Mesenchymal stem cell (in vitro differentiated cells and primary cell): ENCODE measurements at places on chromosomes 5 and 9.

GRCh38 chr9:5178126-5178805 is 7.2 kb downstream of the INSL6 start:
- DNase-seq, result no peak

DNA sequence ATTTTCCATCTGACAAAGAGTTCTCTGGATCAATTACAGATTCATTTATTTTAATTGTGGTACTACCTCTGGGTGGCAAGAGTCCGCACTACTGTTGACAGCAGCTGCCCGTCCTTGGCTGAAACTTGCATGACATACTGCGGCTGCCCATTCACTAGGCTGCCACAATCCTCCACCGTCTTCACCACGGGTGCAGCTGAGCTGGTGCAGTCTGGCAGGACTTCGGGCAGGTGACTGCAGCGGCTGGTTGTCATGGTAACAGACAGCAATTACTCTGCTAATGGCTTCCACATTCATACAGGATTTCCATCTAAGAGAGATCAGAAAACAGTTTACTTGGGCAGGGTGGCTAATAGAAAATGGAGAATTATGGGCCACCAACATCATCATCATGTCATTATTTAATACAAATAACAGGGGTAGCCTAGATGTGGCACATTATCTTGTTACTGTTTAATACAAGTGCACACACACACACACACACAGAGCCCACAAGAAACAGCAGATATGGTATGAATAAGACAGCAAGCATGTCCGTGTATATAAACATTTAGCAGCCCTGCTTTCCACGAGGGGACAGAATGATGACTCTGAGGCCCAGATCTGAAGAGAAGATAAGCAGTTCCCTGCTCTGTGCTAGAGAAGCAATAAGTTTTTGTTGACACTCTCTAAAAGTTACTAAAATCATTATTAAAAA is 112.3 kb downstream of the MARCHF3 start:
- DNase-seq, result peak; percentile 62

DNA sequence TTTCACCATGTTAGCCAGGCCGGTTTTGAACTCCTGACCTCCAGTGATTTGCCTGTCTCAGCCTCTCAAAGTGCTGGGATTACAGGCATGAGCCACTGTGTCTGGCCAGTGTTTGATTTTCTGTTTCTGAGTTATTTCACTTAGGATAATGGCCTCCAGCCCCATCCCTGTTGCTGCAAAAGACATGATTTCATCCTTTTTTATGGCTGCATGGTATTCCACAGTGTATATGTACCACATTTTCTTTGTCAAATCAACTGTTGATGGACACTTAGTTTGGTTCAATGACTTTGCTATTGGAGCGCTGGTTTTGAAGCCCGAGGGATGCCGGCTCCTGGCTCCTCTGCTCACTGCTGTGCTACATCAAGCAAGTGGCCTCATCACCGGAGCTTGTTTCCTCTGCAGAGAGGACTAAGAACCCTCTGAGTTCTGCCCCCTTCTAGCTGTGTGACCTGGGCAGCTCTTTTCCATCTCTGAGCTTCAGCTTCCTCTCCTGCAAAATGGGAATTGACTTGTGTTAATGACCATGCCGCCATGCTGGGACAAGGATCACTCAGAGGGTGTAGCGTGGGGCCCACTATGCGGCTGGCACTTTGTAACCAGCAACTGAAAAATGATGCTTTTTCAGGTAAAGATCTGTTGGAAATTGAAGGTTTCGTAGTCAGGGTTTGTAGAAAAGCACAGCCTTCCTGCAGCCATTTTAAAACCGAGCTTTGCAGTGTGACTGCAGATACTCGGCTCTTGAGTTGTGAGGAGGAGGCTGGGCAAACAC is 4.6 kb upstream of the NEURL1B start:
- DNase-seq, result no peak

DNA sequence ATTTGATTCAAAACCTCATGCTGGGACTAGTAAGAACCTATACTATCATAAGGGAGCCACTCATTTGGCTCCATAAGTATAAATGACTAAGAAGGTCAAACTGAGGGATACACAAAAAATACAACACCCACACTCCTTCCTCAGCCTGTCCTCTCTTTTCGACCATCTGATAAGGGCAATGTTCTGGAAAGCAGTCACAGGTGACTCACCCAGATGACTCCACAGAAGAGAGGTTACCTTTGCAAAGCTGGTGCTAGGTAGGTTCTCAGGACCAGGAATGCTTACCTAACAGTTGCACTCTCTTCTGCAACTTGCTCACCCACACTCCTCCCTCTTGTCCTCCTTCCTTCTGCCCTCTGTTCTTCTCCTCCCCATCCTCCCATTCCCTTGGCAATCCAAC is 32.9 kb downstream of the LHFPL2 start:
- no peak for DNase-seq

- no peak for DNase-seq
These were observed 1.1 kb upstream of the GRPEL2 start for GRCh38 chr5:149344151-149344550.

- DNase-seq, result peak; percentile 78
These were observed 168.6 kb downstream of the MACROH2A1 start for GRCh38 chr5:135230251-135230925.

DNA sequence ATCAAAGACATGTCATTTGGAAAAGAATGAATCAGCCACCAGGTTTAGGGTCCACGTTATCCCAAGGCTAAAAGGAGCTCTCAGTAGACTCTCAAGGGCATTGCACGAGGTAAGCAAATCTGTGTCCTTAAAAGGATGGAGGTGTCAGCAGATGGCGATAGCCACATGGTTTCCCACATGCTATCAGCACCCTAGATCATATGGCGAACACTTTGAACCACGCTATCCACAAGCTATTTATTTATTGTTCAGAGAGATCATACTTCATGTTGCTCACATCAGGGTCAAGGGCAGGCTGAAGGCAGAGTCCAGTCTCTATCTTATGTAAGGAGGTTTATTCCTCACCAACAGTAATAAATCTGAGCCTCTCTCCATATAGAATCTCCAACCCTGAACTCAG is 43.7 kb downstream of the CDH6 start:
- no peak for DNase-seq

DNA sequence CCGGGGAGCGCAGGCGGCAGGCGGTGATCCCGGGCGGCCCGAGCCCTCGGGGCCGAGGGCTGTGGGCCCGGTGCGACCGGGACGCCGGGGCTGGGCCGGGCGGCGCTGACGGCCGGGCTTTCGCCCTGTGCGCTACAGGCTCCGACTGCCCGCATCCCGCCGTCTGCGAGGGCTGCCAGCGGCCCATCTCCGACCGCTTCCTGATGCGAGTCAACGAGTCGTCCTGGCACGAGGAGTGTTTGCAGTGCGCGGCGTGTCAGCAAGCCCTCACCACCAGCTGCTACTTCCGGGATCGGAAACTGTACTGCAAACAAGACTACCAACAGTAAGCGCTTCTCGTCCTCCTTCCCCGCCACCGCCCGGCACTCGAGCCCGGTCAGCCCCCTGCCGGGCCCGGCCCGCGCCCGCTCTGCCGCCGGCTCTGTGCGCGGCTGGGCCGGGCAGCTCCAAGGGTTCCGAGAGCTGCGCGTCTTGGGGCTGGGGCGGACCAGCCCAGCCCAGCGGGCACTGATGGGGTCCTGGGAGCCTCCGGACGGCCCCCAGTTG is 1.6 kb downstream of the LMX1B start:
- peak; percentile 28 for DNase-seq

GRCh38 chr9:2177121-2177520 is 162.0 kb downstream of the SMARCA2 start:
- DNase-seq, result no peak

DNA sequence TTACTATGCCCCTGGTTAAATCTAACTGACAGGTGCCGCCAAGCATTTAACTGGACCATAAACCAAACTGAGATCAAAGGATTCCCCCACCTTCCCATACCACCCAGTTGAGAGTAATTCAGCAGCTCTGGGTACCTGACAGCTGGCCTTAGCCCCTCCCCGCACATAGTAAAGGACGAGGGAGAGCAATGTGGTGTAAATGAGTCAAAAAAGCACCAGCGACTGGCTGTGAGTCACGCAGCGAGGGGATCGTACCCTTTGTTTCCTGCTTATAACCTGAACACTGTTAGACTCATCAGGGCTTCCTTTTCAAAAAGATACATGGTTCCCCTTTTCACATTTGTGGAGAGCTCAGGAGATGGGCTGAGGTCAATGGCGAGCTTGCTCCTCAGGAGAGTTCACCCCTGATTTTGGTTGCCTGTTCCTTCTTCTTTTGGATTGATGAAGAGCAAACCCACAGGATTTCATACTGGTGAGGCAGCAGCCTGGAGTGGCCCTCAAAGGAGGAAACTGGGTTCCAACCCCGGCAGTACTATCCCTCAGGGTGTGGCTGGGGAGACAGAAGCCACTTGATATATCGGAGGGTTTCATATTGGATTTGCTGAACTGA is 71.5 kb downstream of the ANKRD33B start:
- peak; percentile 42 for DNase-seq

DNA sequence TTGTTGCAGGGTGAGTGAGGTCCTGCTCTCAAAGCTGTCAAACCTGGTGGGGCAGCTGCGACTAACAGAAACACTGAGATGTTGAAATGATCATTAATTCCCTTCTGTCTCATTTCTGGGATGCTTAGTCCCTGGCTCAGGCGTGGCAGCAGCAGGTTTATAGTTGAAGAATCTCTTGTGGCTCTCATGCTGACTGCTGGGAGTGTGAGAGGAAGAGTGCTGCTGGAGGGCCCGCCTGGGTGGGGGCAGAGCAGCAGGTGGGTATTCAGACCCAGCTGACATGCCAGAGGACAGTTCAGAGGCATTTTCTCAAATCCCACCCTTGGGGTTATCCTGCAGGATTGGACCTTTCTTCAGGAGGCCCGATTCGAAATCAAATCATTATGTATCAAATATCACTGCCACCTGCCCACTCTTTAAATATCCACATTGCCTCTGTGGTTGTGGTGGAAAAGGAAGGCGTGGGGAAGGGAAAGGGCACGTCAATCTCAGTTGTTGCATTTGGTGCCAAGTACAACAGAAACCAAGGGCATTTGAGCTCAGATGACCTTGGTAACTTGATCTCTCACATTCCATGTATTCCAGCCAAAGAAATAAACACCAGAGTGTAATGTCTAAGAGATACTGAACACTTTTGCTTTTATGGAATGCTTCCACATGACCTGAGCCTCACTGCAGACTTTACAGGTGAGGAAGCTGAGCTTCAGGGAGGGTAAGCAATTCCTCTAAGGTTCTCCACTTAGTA is 224.3 kb downstream of the AOPEP start:
- DNase-seq, result no peak

DNA sequence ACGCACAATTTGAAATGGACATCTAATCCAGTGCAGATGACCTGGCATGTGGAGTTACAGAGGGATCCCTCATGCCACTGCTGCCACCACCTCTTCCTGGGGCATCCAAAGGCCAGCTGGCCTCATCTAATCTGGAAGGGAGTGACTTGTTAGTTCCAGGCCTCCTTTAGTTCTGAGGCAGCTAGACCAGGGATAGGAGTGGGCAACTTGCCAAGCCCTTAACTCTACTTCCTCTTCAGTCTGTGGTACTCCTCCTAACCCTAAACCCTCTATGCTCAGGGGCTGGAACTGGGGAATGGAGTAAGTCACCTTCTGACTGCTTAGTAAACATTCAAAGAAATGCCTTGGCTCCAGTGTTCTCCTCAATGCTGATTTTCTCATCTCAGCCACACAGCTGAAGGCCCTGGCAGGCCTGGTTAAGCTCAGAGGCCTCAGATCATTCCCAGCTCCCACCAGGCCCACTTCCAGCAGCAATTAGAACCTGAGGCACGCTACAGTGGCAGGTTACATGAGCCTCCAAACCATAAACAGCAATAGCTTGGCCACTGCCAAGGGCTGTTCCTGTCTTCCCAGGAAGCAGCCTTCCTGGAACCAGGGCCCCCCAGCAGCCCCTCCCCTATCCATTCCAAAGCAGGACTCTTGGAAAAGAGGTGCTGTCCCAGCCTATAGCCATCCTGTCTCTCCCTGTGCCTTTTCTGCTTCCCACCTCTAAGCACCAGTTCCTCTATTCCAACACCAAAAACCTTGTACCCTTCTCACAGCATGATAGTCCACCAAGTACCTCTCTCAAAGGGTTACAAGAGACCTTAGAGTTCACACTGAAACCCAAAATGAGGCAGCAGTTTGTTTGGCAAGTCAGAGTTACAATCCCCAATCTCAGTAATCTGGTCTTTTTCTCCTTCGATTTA is 2.0 kb downstream of the EIF4EBP3 start:
- DNase-seq, result peak; percentile 75

DNA sequence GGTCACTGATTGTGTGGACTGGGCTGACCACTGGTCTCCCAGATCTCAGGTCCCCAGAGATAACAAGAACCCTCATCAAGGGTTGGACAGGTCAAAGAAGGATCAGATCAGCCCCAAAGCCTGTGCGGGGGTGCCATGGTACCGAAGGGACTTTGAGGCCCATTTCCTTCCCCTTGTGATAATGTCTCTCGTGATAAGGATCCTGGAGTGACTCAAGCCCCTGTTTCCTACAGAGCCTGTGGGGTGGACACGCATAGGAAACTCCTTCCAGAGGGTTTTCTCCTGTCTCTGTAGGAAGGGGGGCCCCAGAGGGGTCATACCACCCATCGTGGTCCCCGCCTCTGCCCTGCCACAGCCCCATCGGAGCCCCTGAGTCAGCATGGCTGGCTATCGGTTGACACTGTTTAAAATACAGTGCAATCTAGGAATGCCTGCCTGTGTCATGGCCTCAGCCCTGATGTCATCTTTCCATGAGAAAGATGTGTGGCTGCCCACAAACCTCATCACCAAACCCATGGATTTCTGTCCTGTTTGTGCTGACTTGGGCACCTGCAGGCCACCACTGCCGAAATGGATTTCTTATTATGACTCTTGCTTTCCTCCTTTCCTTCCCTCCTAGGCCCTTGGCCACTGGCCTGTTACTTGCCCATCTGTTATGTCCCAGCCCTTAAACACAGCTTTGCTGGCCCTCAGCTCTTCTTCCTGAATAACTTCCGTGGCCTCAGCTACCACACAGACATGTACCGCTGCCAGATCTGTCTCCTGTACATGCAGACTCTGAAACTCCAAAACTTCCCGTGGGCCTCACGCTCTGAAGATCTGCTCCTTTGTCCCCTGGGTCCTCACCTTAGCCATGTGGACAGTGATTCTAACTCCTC is 2.9 kb upstream of the CSF2 start:
- peak; percentile 66 for DNase-seq

- no peak for DNase-seq
These were observed 494 bp downstream of the PTCH1 start for GRCh38 chr9:95516221-95516733.

DNA sequence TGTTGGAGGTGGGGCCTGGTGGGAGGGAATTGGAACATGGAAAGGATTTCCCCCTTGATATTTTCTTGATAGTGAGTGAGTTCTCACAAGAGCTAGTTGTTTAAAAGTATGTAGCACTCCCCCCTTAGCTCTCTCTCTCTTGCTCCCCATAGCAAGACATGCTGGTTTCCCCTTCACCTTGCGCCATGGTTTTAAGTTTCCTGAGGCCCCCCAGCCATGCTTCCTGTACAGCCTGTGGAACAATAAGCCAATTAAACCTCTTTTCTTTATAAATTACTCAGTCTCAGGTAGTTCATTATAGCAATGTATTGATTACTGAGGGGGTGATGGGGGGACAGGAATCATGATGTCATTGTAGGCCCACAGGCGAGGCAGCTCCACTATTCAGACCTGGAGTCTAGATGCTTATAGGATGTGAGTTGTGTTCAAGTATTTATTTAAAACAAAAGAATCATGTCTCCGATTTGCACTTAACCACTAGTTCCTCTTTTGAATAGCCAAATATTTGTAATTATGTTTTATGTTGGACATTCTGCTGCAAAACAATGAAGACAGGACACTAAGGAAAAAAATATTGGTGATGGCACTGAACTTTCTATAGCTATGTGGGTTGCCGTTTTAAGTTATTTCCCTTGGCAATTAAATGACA is 156.6 kb downstream of the TMEM38B start:
- DNase-seq, result no peak

GRCh38 chr5:153784277-153784676 is 254.4 kb downstream of the FAM114A2 start:
- peak; percentile 7 for DNase-seq

GRCh38 chr9:99808454-99808853 is 13.2 kb upstream of the NR4A3 start:
- no peak for DNase-seq
